8988T (cell line): ENCODE measurements at places on chromosomes 3 and 15.

DNA sequence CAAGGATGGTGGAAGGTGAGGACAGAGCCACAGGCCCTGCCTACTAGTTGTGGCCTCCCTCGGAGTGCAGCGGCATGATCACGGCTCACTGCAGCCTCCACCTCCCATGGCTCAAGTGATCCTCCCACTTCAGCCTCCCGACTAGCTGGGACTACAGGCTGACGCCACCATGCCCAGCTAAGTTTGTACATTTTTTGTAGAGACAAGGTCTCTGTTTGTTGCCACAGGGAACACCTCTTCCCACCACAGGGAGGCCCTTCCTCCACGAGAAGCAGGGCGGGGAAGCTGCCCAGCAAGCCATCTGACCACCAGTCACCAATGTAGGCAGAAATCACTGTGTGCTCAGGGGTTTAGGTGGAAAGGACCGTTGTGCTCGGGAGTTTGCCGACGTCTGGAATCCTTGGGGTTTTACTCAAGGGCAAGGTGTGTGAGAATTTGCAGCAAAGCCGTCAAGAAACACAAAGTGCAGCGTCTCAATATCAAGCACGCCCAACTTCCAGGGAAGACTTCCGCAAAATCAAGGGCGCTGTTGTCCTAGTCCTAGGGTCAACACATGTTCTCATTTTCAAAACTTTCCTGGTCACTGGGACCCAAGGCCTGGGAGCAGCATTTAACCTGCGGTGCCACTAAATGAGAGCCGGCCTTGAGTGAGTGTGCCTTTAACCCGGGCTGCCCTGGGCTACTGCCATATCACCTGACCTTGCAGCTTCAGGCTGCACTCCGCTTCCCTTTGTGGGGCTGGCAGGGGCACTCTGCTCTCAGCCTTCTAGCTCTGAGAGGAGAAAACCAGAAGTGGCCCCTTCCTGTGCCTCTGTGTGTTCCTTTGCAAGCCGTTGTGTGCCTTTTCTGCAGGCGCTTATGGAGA lies 65.7 kb downstream of the SLC12A8 start:
- no peak for DNase-seq

DNA sequence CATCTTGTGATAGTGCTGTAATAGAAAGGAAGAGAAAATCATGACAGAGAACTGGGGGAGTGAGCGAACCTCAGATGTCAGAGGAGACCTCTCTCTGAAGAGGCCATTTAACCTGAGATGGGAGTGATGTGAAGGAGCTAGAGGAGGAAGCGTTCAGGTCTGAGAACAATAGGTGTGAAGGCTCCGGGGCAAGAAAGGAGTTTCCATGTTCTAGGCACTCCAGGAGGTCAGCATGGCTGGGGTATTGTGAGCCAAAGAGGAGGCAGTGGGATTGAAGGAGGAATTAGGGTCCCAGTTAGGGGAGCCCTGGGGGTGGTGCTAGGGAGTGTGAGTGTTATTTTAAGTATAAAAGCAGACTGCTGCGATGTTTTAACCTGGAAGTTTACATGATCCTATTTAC lies 8.8 kb upstream of the FILIP1L start:
- DNase-seq: no peak

- DNase-seq: no peak
These were observed 65.1 kb downstream of the GOLIM4 start for GRCh38 chr3:168030577-168030976.

GRCh38 chr3:136068708-136069107 lies 103.2 kb downstream of the PPP2R3A start:
- DNase-seq: no peak

GRCh38 chr3:11392860-11393114 lies 120.6 kb downstream of the ATG7 start:
- no peak for DNase-seq

DNA sequence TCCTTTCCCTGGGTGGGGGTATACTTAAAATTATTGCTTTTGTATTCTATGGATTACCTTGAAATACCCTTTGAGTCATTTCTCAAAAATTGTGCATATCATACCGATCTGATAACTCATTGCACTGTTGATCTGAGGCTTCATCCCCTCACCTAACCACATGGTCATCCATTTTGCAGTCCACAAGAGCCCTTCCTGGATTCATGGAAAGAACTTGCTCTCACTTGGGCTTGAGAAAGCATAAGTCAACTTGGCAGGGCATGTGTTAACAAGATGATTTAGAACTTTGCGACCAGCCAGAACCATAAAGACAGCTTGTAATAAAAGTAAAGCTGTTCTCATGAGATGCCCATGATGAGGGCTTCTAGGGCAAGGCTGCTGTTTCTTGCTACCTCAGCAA lies 22.2 kb downstream of the MME start:
- no peak for DNase-seq

GRCh38 chr3:190303884-190304283 lies 18.4 kb downstream of the CLDN1 start:
- no peak for DNase-seq

DNA sequence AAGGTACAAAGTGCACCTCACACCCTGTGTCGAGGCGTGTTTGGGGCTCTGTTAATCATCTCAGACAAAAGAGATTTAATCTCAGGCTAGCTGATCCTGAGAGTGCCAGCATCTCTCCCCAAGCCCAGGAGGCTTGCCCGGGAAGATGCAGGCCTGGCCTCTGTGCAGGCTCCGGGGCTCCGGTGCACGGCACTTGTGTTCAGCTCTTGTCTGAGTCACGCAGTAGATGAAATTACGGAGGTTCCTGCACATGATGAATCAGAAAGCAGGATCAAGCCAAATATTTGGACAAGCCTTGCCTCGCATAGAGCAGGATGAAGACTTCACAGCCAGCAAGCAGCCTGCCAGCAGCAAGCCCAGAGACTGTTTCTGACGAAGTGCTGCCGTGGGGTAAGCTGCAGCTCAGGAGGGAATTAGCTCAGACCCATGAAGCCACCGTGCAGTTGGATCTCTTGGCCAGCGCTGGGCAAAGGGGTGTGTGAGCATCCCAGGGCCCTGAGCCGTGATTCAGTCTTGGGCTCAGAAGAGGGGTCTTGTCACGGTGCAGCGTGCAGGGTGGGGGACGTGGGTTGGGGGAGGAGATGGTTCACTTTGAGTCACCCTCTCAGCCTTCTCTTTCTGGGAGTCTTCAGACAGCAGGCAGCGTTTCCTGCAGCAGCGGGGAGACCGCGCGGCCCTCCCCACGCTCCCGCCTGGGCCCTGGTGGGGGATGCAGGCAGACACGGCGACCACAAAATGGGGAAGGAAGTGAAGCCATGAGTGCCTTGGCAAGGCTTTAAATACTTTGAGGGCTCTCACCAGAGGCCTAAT lies 89.2 kb upstream of the MEF2A start:
- DNase-seq: no peak

DNA sequence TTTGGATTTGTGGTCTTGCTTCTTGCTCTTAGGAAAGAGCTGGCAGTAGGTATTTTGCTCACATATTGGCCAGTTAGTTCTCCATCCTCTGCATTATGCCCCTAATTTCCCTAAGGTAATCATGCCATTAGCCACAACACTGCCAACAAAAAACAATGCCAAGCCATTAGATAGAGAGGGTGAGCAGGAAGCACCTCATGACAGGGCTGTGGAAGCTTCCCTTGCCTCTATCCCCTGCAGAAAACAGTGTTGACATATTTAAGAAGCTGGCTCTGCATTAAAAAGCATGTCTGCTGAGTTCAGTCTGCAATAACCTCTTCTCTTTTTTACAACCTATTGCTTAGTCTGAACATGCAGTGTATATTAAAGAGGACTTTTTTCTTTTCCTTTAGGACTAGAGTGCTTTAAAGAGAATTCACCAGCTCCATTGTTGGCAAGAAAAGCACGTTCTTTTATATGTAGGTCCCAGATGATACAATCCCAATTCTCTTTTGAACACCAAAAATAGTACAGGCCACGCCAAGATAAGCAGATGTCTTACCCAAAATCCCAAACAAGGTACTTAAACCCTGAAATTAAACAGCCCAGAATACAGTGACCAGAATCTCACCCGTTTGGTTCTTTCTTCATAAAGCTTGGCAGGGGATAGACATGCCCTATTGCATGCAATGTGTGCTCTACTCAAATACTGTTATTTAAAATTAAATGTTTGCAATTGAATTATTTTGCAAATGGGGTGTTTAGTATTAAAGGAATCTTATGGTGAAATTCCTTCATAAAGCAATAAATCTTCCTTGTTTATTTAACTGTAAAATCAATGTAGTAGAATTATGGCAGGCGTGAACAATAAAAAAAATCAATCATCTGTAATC lies 93.7 kb upstream of the UBE3A start:
- no peak for DNase-seq

GRCh38 chr3:43010638-43011037 lies 31.5 kb downstream of the GASK1A start:
- DNase-seq: no peak

GRCh38 chr15:38193496-38193895 lies 59.1 kb upstream of the SPRED1 start:
- no peak for DNase-seq

- no peak for DNase-seq
These were observed 486.7 kb downstream of the IL5RA start for GRCh38 chr3:2623436-2623835.

- DNase-seq: no peak
These were observed 77.0 kb upstream of the SEC13 start for GRCh38 chr3:10397879-10398278.

- no peak for DNase-seq
These were observed 87.0 kb downstream of the CFAP44 start for GRCh38 chr3:113354307-113354706.

- DNase-seq: peak; percentile 25
These were observed 605 bp downstream of the DCUN1D1 start for GRCh38 chr3:182979674-182980191.

- DNase-seq: no peak
These were observed 122.6 kb upstream of the SLC6A11 start for GRCh38 chr3:10693457-10693856.

DNA sequence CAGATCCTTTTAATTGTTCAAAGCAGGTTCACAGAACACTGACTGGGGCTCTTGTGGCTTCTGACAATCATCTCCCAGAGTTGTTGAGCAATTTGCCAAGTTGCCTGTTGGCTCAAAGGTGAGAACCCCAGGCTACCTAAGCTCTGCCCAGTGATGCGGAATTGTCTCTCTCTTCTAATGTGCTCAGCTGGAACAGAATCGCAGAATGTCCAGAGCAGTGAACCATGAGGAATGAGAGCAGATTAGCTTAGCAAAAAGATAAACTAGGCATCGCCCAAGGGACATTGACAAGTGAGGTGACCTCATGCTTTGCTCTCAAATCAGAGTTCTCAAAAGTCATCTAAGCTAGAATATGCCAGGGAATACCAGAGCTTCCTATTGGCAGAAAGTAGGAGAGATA lies 148.1 kb downstream of the WDR76 start:
- DNase-seq: no peak

GRCh38 chr3:143786219-143787191 lies 61.8 kb downstream of the SLC9A9 start:
- no peak for DNase-seq

DNA sequence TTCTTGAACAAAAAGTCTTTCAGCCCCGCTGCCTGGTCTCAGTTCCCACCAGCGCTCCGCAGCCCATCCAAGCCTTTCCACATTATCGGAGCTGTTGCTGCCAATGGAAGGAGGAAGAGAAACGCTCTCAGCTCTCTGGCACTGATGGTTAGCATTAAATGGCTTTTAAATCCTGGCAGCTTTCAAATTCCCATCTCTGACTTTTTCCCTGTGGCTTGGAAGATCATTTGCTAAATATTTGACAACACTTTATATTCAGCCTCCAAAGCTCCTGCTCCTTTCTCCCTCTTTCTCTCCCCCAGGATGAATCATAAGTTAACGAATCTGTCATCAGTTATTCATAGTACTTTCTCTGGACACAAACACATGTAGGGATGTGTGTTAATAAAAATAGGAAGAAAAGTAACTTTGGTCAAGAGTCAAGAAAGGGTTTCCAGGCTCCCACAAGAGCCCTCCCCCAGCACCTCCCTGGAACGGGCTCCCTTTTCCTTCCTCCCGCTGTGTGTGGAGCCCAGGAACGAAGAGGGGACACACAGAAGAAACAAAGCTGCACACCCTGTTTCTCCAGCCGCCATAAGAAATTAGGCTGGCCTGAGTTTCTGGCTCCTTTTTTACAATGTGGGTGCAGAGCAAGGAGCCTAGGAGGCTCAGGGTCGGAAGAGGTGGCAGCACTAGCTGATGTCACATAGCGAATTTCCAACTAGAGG lies 47.6 kb upstream of the TSEN2 start:
- no peak for DNase-seq

GRCh38 chr3:155682426-155683343 lies 62.2 kb downstream of the PLCH1 start:
- no peak for DNase-seq

DNA sequence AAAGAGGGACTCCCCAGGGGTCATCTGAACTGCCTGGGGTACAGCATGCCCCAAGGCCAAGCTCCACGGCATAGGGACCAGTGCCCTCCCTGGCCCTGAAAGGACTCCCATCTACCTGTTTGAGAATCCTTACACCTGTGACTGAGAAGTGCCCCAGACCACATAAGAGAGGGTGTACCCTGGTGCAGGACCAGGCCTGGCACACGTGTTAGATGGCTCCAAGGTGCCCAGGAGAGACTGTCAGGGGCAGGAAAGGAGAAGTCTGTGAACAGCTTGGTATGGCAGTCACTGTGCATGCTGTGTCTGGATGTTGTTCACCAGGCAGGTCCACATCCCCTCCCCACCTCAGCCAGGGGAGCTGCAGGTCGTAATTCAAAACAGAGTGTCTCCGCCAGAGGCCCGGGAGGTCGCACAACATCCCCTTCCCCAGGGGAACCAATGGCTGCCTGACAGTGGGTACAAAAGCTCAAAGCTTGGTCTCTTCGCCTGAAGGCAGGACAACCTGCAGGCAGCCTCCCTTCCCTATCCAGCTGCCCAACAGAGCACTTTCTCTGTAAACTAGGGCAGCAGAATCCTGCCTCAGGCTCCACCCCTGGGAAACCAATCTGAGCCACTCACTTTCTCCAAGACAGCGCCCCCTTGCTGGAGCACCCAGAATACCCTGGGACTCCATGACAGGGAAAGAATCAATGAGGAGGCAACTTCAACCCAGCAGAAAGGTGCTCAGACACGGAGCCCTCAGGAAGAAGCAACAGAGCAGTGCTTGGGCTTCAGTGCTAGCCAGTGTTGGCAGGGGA lies 3.9 kb downstream of the NUP210 start:
- no peak for DNase-seq

- no peak for DNase-seq
These were observed 379.3 kb upstream of the CBLB start for GRCh38 chr3:106247902-106248684.

DNA sequence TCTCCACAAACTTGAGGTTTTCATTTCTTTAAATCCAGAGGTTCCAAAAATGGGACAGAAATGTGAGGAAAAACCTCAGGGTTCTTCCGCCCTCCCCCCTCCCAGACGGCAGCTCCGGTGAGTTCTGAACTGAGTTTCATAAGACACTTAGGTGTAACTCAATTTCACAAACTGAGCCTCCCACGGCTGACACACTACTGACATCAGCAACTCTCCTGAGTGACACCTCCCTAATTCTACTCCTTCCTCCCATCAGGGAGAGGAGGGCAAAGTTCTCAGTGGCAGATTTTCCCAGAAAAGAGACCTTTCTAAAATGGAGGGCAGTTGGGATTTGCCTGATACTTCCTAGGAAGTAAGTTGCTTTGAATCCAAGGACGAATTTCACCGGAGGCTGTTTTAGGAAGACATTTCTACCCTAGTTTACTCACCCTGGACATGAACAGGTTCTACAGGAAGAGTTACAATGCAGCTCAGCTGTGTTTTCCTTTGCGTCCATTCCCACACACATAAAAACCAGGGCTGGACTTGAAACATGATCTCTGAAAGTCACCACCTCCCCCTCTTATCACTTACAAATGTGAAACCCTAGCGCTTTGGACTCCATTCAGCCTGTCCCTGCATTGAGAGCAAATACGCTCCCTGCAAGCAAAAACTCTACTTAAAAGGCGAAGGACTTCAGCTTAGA lies 78.1 kb upstream of the LMOD3 start:
- DNase-seq: no peak

- no peak for DNase-seq
These were observed 2.2 kb upstream of the RNF7 start for GRCh38 chr3:141735770-141736465.
